Activated naive CD4-positive, alpha-beta T cell treated with anti-CD3 and anti-CD28 coated beads for 36 hours (primary cell): ENCODE measurements at places on chromosomes 4 and X.

- no peak for DNase-seq
Observed at GRCh38 chrX:39848243-39848642, 249.5 kb downstream of the BCOR start.

DNA sequence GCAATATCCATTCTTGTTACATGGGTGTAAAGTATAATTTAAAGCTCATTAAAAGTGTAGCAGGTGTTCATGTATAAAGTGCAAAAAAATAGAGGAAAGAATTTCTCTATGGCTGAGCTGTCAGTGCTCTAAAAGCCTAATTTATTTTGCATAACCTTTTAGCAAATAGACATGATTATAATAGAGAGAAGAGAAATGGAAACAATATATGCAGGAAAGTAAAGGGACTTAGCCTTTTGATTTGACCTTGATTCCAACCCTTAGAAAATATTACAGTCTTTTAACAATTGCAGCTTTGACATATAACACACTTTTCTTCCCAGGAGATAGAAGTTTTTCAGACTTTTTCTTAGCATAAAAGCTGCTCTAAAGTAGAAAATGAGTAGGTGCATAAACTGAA lies 978.3 kb downstream of the PCDH18 start:
- DNase-seq, result no peak

DNA sequence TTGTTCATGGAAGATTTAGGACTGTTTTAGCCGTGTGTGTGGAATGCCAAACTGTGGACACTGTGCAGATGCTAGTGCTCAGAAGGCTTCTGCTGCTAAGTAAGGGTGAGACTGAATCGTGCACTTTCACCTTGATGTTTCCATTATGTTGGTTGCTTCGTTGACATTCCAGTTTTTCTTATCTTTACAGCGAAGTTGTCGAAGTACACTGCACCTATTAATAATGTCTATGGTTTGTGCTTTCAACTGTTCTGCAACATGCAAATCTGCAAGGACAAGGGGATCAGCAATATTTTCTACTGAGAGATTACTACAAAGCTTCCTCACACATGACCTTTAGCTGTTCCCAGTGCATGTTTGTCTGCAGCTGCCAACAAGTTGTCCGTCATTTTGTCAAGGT lies 67.7 kb downstream of the UGT2A3 start:
- no peak for DNase-seq

DNA sequence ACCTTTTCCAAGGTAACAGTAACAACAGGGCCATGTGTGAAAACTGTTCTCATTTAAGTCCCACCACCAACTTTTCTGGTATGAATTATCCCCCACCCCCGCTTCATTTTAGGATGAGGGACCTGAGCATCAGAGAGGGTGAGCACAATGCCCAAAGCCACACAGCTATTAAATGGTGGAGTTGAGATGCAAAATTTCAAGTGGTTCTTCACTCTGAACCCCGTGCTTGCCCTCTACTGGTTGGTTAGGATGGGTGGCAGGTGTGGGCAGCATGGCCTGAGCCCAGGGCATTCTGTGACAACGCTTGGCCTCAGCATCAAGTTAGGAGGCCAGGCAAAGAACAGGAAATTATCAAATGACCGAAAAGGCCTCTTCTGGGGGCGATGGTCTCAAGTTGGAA lies 33.5 kb downstream of the MED28 start:
- DNase-seq, result no peak

- no peak for DNase-seq
Observed at GRCh38 chr4:83065266-83065665, 30.3 kb downstream of the COPS4 start.

DNA sequence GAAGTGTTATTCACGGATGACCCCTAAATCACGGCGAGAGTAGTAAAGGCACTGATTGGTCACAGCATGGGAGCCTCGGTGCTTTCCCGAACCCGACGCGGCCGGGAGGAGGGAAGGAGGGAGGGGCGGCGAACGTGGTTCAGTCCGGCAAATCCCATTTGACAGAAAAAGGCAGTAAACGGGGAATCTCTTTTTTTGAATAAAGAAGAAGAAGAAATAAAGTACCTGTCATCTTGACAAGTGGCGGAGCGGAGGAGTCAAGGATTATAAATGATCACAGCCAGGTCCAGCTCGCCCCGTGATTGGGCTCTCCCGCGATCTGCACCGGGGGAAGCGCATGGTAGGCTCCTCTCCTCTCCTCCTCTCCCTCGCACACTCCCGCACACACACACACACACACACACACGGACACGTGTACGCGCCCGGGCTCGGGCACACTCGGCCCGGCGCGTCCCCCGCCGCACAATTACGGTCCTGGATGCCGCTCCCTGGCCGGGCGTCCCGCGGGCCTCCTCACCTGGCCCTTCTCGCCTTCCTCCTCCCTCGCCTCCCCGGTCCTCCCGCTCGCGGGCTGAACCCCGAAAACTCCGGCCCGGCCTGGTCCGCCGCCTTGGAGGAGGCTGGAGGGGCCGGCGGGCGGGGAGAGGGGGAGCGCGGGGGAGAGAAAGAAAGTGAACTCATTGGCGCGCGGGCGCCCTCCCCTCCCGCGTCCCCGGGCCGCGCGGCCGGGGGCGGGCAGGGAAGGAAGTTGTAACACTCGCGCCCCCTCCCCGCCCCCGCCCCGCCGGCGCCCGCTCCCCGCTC lies 99.2 kb upstream of the TENM3 start:
- no peak for DNase-seq
